DMS79 treated with DMSO at 0.1 percent for 48 hours (cell line): ENCODE measurements at places on chromosomes 3 and 15.

DNA sequence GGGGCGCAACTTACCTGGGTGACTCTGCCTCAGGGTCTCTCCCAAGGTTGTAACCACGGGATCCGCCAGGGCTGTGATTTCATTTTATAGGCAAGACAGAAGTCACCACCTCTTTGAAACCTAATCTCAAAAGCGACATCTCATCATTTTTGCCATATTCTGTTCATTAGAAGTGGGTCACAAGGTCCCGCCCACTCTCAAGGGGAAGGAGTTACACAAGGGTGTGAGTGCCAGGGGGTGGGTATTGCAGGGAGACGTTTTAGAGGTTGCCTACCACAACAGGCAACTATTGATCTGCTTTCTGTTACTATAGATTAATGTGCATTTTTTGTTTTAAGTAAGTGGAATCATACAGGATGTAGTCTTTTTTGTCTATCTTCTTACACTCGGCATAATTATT is 56.6 kb upstream of the ADPGK start:
- DNase-seq: no peak

- no peak for DNase-seq
Observed at GRCh38 chr3:27094721-27095120, 274.5 kb downstream of the NEK10 start.

GRCh38 chr3:191220908-191221307 is 21.9 kb downstream of the OSTN start:
- DNase-seq: no peak

GRCh38 chr15:81454024-81454423 is 80.0 kb upstream of the TMC3 start:
- no peak for DNase-seq

GRCh38 chr3:117669774-117670173 is 960.2 kb downstream of the TUSC7 start:
- DNase-seq: no peak

GRCh38 chr3:122066331-122067213 is 11.4 kb downstream of the CD86 start:
- DNase-seq: no peak

DNA sequence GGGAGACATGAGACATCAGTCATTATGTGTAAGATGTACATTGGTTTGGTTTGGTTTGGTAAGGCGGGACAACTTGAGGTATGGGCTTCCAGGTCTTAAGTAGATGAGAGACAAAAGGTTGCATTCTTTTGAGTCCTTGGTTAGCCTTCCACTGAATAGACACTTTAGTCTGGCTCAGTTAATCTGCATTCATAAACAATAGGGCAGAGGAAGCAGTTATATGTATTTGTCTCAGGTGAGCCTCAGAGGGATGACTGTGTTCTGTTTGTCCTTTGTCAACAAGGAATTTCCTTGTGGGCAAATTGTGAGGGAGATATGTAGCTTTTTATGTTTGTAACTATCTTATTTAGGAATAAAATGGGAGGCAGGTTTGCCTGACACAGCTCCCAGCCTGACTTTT is 50.4 kb downstream of the TCF12 start:
- DNase-seq: no peak

- DNase-seq: no peak
Observed at GRCh38 chr3:105157067-105157765, 209.5 kb upstream of the ALCAM start.

GRCh38 chr15:71489570-71489969 is 320.8 kb upstream of the NR2E3 start:
- DNase-seq: no peak

DNA sequence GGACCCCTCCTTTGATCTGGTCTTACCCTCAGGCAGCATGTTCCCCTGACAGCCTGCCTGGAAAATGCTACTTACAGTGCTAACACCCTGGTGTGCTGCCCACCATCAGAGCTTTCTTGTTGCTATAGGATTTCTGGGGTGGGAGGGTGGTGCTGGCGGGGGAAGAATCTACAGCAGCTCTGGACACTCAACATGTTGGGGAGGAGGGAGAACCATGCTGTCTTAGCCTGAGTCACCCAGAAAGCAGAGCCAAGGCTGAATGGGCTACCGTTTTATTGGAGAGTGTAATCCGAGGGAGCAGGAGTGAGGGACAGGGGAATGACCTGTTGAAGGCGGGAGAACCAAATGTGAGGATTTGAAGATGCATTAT is 45.6 kb downstream of the MFSD1 start:
- DNase-seq: no peak
